Transverse colon (tissue), 4 donors: ENCODE measurements at places on chromosomes 12 and 14.

GRCh38 chr12:110693731-110694130 lies 4.8 kb upstream of the HVCN1 start:
- no peaks in the 10 kb centered on the region for H3K27me3 ChIP-seq
- DNase-seq, result no peak
- peaks cover 10% of the 10 kb centered on the region for H3K4me1 ChIP-seq
- H3K4me3 ChIP-seq, result no peak overlapping the region
- peak overlapping the region; percentile 52 for H3K27ac ChIP-seq
- H3K36me3 ChIP-seq, result no peaks in the 10 kb centered on the region

- no peaks in the 10 kb centered on the region for H3K36me3 ChIP-seq
- peaks cover 17% of the 10 kb centered on the region for H3K4me1 ChIP-seq
- no peak overlapping the region for H3K4me3 ChIP-seq
- no peaks in the 10 kb centered on the region for H3K27me3 ChIP-seq
Observed at GRCh38 chr12:108302403-108303311, 36.5 kb downstream of the CMKLR1 start.

- no peak for DNase-seq
- H3K4me3 ChIP-seq, result no peak overlapping the region
- H3K4me1 ChIP-seq, result peaks cover 7% of the 10 kb centered on the region
- H3K36me3 ChIP-seq, result no peaks in the 10 kb centered on the region
- H3K27ac ChIP-seq, result no peak overlapping the region
Observed at GRCh38 chr12:70831543-70831942, 89.0 kb downstream of the PTPRR start.

- H3K27ac ChIP-seq, result no peak overlapping the region
- H3K4me1 ChIP-seq, result no peaks in the 10 kb centered on the region
- no peaks in the 10 kb centered on the region for H3K27me3 ChIP-seq
- DNase-seq, result no peak
- no peaks in the 10 kb centered on the region for H3K36me3 ChIP-seq
Observed at GRCh38 chr14:72291908-72292688, 359.9 kb downstream of the RGS6 start.

DNA sequence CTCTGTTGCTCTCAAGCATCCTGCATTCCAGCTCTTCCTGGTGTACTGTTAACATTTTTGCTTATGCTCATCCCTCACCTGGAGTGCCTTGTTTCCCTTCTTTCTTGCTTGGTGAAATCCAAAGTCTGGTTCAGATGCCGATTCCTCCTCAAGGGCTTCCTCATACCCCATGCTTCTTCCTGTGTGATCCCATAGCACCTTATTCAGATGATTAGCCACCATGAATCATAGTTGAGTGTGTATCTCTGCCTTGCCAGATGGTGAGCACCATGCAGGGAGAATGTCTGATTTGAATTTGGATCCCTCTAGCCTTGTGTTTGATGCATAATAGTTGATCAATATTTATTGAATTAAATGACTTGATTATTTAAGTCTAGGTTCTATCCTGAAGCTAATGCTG lies 39.4 kb upstream of the ANO4 start:
- no peak overlapping the region for H3K4me3 ChIP-seq
- H3K36me3 ChIP-seq, result no peaks in the 10 kb centered on the region
- no peaks in the 10 kb centered on the region for H3K27me3 ChIP-seq
- no peaks in the 10 kb centered on the region for H3K4me1 ChIP-seq

GRCh38 chr12:64931981-64932380 lies 107.5 kb downstream of the TBC1D30 start:
- H3K4me1 ChIP-seq, result no peaks in the 10 kb centered on the region
- H3K27me3 ChIP-seq, result no peaks in the 10 kb centered on the region
- no peak for DNase-seq
- H3K36me3 ChIP-seq, result no peaks in the 10 kb centered on the region

GRCh38 chr14:34363733-34364134 lies 98.3 kb downstream of the SPTSSA start:
- H3K4me3 ChIP-seq, result no peak overlapping the region
- H3K36me3 ChIP-seq, result no peaks in the 10 kb centered on the region
- DNase-seq, result no peak
- no peak overlapping the region for H3K27ac ChIP-seq

DNA sequence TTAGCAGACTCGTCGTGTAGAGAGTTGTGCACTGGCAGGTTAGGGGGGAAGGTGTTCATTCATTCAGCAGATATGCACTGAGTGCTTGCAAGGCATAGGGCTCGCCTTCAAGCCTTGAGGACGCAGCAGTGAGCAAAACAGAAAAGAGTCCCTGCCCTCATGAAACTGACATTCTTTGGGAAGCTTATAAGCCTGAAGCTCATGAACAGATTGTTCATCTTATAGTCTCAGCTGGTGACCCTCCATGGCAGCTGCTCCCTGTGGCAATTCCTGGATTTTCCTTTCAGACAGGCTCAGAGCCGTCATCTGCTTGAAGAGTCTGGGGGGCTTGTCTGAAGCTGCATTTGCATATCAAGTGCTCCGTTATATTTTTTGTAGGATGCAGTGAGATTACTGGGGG lies 148.4 kb downstream of the PRKCH start:
- no peak for DNase-seq
- H3K27ac ChIP-seq, result peak overlapping the region; percentile 63
- H3K4me1 ChIP-seq, result peaks cover 45% of the 10 kb centered on the region
- H3K36me3 ChIP-seq, result no peaks in the 10 kb centered on the region

GRCh38 chr14:61482348-61483206 lies 161.2 kb downstream of the PRKCH start:
- no peak overlapping the region for H3K27ac ChIP-seq
- no peak for DNase-seq
- peaks cover 24% of the 10 kb centered on the region for H3K4me1 ChIP-seq
- no peaks in the 10 kb centered on the region for H3K27me3 ChIP-seq
- H3K4me3 ChIP-seq, result no peak overlapping the region

GRCh38 chr12:112881602-112882001 lies 25.2 kb upstream of the OAS1 start:
- H3K36me3 ChIP-seq, result no peaks in the 10 kb centered on the region
- H3K27me3 ChIP-seq, result peaks cover 26% of the 10 kb centered on the region
- no peaks in the 10 kb centered on the region for H3K4me1 ChIP-seq
- no peak overlapping the region for H3K4me3 ChIP-seq
- no peak overlapping the region for H3K27ac ChIP-seq

DNA sequence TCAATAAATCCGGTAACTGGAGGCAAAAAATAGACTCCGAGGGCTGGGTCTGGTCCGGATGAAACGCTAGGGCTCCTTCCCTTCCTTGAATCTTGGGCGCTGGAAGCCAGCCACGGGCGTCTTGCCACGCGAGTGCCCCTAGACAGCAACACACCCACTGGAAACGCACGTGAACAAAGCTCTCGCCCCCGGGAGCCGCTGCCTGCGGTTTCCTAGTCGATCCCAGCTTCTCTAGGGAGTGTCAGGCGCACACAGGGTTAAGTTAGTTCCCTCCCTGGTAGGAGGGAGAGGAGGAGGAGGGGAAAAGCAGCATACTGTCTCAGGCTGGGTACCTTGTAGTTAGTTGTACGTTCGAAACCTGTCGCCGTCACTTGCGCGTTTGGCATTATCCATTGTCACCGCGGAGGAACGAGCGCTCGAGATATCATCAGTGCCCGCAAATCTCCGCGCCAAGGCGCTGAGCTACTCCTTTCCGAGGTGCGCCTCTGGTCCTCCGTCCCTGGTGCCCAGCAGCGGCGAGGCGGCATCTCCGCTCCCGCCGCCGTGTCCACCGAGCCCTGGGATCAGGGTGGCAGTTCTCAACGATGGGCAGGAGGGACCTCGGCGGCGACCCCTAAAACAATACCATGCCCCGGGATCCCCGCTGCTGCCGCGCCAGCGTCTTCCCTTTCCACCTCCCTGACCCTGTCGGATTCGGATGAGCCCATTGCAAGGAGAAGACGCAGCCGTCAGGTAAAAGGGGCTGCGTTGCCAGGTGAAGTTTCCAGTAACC lies at the start of gene FLRT2:
Gene FLRT2, plus strand, starts transcription at position 342 of the 772 bp plus-strand sequence. CDS start 91,371 bp downstream, outside the sequence.
- H3K27ac ChIP-seq, result peak within 1 kb of the TSS; percentile 30
- peaks cover 73% of the 10 kb centered on the region for H3K27me3 ChIP-seq
- no peaks in the 10 kb centered on the region for H3K36me3 ChIP-seq
- H3K4me3 ChIP-seq, result peak within 1 kb of the TSS; percentile 23
- peaks cover 35% of the 10 kb centered on the region for H3K4me1 ChIP-seq
- no peak for DNase-seq

GRCh38 chr12:46553911-46554310 lies 181.3 kb upstream of the SLC38A2 start:
- H3K4me1 ChIP-seq, result no peaks in the 10 kb centered on the region
- H3K36me3 ChIP-seq, result no peaks in the 10 kb centered on the region
- DNase-seq, result no peak
- no peak overlapping the region for H3K27ac ChIP-seq
- no peak overlapping the region for H3K4me3 ChIP-seq

GRCh38 chr12:93733358-93733757 lies 56.2 kb downstream of the CRADD start:
- peaks cover 28% of the 10 kb centered on the region for H3K4me1 ChIP-seq
- DNase-seq, result no peak
- H3K27me3 ChIP-seq, result no peaks in the 10 kb centered on the region
- no peak overlapping the region for H3K27ac ChIP-seq
- H3K36me3 ChIP-seq, result no peaks in the 10 kb centered on the region

DNA sequence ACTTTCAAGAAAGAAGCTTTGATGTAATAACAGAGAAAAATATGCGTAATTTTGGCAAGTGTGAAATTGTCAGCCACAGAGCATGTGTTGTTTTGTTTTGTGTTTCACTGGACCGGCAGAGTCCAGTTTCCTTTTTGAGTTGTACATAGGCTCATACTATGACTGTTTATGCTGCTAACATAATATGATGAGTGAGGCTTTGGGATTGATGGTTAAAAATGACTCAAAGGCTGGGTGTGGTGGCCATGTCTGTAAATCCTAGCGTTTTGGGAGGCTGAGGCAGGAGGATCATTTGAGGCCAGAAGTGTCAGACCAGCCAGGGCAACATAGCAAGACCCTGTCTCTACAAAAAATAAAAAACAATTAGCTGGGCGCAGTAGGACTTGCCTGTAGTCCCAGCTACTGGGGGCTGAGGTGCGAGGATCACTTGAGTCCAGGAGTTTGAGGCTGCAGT lies 487.9 kb downstream of the PCNX1 start:
- no peak for DNase-seq
- H3K4me1 ChIP-seq, result no peaks in the 10 kb centered on the region
- H3K4me3 ChIP-seq, result no peak overlapping the region
- no peaks in the 10 kb centered on the region for H3K27me3 ChIP-seq

- H3K27ac ChIP-seq, result no peak overlapping the region
- H3K36me3 ChIP-seq, result no peaks in the 10 kb centered on the region
- no peak for DNase-seq
- H3K4me1 ChIP-seq, result peaks cover 20% of the 10 kb centered on the region
Observed at GRCh38 chr14:32072676-32073075, 4.4 kb upstream of the ARHGAP5 start.

DNA sequence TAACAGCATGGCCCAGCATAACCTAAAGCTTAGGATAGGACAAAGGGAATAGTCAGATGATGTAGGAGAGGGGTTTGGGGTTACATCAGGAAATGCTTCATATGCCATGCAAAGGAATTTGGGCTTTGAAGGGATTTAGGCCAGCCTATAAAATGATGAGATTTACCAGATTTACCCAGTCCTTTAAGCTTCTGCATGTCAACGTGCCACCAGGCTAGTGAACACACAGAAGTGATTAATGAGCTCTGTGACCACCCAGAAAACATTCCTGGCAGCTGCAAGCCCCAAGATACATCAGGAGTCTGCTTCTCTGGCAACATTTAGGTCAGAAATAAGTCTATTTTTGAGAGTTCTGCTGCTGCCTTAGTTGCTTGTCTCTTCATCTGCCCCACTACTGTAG lies 118.3 kb downstream of the LRIG3 start:
- H3K27me3 ChIP-seq, result no peaks in the 10 kb centered on the region
- no peaks in the 10 kb centered on the region for H3K36me3 ChIP-seq
- no peak overlapping the region for H3K4me3 ChIP-seq
- DNase-seq, result no peak
- no peaks in the 10 kb centered on the region for H3K4me1 ChIP-seq

DNA sequence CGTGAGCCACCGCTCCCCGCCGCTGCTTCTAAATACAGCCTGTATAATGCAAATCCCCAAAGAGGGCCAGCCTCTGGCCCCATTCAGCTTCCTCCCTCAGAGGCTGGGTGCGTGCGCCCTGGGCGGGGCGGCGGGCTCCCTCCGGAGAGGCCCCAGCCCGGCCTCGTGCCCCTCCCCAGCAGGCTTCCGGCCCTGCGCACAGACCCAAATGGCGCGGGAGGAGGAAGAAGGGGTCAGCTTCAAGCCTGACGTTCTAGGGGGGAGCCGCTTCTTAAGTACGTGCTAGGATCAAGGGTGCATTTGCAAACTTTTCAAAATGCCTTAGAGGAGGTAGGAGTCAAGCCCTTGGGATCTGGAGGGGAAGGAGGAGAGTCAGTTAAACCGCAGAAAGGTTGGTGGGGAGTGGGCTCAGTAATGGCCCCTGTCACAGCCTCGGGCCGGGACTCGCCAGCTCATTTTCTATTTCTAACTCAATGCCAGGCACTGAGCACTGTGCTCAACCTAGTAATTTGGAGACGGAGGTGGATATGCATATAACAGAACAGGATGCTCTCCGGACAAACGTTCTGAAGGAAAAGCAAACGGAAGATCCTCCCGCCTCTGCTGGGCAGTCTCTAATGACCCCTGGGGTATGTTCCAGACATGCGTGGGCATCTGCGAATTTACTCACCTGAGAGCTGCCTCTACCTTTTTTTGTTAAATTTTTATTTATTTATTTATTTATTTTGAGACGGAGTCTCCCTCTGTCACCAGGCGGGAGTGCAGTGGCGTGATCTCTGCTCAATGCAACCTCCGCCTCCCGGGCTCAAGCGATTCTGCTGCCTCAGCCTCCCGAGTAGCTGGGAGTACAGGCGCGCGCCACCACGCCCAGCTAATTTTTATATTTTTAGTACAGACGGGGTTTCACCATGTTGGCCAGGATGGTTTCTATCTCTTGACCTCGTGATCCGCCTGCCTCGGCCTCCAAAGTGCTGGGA lies 32.3 kb downstream of the NINJ2 start:
- H3K4me1 ChIP-seq, result no peaks in the 10 kb centered on the region
- H3K27me3 ChIP-seq, result no peaks in the 10 kb centered on the region

GRCh38 chr12:22626406-22626805 lies 1.4 kb downstream of the ETNK1 start:
- DNase-seq, result no peak
- peak overlapping the region; percentile 87 for H3K4me3 ChIP-seq
- no peaks in the 10 kb centered on the region for H3K36me3 ChIP-seq
- H3K4me1 ChIP-seq, result peaks cover 19% of the 10 kb centered on the region
- H3K27me3 ChIP-seq, result no peaks in the 10 kb centered on the region

DNA sequence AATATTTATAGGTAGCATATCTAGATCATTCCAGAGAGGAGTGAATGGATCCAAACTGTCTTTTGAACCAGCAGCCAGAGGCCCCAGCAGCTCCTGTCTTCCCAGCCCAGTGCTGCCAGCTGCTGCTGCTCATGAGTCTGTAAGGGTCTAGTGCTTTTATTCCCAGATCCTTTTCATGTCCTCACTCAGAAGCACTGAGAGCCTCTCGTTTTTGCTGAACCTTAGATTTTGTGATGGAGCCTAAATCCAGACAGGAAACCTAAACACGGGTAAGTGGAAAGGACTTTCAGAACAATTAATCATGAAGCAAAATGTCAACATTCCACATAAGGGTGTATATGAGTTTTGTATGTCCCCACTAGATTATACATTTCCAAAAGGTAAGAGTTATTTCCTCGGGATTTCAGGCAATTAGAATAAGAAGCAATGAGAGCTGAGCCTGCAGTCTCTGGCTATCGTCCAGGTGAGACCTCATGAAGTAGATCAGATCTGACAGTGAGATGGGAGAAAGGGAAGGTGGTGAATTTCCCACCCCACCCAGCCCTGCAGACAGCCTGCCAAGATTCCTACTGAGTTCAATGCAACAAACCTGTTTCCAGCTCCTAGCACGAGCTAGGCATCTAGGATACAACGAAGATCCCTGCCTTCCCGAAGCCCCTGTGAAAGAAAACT lies 84.4 kb downstream of the NINJ2 start:
- DNase-seq, result no peak
- H3K36me3 ChIP-seq, result no peaks in the 10 kb centered on the region
- H3K4me1 ChIP-seq, result peaks cover 22% of the 10 kb centered on the region

- no peak overlapping the region for H3K4me3 ChIP-seq
- DNase-seq, result no peak
- no peak overlapping the region for H3K27ac ChIP-seq
Observed at GRCh38 chr12:77070800-77071449, 5.6 kb upstream of the E2F7 start.
